ENCODE measurements at places on chromosomes 2 and 18.

- no peak for DNase-seq
Observed at GRCh38 chr18:54742659-54743604, 85.3 kb upstream of the RAB27B start.

DNA sequence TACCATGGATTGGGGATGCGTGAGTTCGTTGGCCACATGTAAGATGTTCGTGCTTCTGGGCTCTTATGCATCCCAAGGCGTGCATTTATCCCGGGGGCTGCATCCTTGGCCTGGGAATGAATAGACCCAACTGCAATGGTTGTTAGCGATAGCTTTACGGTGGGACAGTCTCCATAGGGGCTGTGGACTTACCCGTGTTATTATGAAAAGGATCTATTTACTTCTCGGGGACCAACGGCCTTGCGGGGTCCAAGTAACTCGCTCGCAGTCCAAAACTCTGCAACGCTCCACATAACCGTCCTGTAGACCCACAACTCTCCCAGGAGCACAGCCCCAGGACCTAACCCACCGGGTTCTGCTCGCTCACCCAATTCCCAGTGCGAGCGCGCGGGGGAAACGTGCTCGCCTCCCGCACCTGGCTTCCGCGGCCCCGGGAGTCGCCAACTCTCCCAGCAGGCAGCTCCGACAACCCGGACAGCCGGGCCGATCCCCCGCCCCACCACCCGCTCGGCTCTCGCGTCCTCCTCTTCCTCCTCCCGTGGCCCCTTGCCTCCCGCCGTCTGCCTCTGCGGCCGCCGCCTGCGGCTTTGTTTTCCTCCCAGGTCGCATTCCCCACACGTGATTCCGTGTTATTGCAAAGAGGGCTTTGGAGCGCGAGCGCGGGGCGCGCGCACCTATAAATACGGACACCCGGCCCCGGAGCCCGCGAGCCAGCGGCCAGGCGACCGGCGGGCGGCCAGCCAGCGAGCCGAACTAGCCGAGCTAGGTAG is at the start of gene CABLES1:
Gene CABLES1 (plus strand): TSS at position 706 of the 770 bp plus-strand sequence. CDS start 278 bp downstream, outside the sequence.
- DNase-seq, result no peak

- DNase-seq, result no peak
Observed at GRCh38 chr2:127651381-127651809, 5.4 kb downstream of the GPR17 start.

DNA sequence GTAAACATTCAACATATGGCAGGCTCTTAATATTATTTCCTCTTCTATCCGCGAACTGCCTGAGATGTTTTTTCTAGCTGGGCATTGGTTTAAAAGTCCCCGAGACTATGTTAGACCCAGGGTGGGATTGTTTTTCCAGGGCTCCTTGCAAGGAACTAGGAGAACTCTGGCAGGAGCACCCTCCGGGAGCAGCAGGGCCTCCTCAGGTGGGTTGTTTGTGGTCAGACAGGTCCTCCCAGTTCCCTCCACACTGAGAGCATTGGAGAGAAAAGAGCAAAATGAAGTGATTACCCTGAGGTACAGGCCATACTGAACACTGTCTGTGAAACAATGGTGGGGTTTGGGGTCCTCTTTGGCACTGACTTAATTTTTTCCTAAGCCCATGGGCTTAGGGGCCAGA is 115.9 kb upstream of the LGALSL start:
- DNase-seq, result no peak

DNA sequence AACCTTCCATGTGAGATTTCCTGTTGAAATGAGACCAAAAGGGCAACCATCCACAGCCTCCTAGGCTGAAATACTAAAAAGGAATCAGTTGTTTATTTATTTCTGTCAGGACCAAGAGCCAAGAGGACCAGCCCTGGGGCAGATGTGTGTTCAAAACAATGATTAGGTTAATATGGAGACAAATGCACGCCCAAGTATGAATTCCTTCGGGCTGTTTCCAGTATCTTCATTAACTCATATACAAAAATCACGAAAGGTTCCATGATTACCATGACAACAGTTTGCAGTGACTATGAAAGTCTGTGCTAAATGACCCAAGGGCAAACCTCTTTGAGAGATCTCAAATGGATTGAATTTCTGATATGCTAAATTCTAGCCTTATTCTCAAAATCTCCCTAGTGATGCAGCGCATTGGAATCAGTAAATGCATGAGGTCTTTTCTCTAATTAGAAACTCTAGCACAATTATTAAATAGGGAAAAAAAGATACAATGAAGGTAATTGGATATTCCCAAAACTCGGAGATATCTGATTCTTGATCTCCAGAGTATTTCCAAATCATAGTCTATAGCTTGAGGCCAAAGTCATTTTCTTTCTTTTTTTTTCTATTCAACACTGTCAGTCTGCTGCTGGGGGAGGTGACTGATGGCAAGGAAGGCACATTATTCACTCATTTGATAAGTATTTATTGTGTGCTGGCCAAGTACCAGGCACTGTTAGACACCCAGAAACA is 35.6 kb downstream of the VIT start:
- DNase-seq, result no peak

- no peak for DNase-seq
Observed at GRCh38 chr18:79786304-79786703, 11.4 kb upstream of the KCNG2 start.

DNA sequence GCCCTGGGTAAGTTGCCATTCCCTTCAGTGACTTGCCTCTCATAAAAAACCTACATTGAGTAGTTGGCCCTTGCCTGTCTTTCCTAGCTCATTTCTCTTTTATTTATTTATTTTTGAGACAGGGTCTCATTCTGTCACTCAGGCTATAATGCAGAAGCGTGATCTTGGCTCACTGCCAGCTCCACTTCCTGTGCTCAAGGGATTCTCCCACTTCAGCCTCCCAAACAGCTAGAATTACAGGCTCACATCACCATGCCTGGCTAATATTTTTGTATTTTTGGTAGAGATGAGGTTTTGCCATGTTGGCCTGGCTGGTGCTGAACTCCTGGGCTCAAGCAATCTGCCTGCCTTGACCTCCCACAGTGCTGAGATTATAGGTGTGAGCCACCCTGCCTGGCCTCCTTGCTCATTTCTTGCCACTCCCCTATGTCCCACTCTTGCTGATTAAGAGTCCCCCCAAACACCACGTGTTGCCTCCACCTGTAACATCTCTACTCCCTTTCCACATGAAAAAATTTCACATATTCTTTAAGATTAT is 12.6 kb downstream of the EVA1A start:
- DNase-seq, result no peak

GRCh38 chr2:176526995-176527901 is 258.0 kb downstream of the MTX2 start:
- no peak for DNase-seq

- no peak for DNase-seq
Observed at GRCh38 chr18:2956056-2956455, 56.9 kb downstream of the LPIN2 start.

GRCh38 chr2:79387431-79387830 is 125.4 kb upstream of the CTNNA2 start:
- DNase-seq, result no peak

- DNase-seq, result no peak
Observed at GRCh38 chr2:234930397-234930796, 21.4 kb upstream of the SH3BP4 start.

DNA sequence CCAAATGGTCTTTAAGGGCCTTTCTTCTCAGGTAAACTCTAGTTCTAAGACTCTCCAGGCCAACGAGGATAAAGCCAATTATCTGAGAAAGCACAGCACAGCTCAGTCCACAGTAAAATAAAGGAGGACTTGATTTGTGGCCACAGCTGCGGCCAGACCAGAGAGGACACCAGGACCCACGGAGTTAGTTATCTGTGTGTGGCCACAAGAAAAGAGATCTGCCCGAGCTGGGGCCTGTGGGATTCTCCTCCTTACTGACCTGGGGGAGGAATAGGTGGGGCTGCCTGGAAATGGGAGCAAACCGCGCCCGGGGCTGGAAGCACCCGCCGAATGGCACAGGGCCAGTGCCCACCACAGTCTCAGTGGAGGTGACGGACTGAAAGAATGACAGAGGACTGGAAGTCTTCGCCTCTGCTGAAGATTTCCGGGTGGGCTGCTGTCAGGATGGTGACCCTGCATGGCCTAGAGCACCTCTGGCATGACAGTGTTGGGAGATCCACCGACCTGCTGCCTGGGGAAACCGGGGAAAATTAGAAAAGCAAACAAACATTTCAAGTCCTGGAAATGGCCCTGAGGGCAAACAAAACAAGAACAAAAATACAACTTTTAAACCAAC is 13.3 kb downstream of the PROC start:
- DNase-seq, result no peak

DNA sequence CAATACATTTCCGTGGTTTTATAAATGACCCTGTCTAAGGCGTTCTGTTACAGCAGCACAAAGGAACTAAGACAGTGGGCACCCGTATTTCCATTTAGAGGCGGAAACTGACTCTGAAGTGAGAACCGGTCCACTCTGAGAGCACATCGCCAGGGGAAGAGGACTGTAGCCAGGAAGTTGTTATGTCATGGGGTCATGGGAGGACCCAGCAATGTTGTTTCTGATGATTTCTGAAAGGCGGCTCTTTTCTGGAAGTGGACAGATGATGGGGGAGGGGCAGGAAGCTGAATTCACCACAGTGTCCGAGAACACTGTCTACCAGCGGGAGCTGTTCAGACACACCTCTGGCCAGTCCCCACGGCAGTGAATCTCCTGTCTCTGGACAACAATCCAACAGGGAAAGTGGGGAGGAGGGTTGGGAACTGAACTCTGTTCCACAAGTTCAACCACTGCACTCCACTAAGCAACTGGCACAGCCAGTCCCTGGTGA is 2.1 kb upstream of the LRRFIP1 start:
- DNase-seq, result no peak

DNA sequence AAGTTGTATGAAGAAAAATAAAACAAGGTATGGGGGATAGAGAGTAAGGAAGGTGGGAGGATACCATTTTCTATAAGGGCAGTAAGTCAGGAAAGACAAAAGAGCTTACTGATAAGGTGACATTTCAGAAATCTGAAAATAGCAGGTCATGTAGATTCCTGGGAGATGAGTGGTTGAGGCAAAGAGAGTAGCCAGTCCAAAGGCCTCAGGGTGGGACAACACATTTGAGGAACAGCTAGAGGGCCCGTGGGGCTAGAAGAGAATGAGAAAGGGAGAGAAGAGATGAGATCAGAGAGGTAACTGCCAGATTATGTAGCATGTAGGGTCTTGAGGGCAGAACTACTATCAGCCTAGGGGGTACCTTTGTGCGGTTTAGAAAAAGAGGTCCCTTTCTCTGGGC is 2.9 kb downstream of the CLHC1 start:
- DNase-seq, result no peak

DNA sequence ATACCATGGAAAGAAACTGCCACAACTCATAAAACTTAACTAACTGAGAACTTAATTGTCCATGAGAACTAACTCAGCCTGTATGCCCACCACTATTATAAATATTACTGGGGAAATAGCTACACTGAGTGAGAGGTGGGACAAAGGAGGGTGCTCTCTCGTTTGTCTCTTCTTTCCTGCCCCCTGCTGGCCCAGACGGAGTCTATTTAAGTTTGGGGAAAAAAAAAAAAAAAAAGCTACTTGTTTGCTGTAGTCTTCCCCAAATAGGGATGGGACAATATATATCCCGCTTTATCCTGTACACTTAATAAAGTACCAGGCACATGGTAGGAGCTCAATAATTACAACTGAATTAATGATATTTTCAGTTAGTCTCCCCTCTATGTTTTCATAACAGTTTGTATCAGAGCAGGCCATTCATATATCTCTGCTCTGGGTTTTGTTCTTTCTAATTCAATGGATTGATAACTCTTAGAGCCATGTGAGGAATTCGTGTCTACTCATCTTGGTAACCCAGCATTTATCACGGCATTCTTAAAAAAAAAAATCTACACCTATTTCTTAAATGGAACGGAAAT is 647.6 kb upstream of the PKDCC start:
- no peak for DNase-seq

GRCh38 chr2:143946436-143947391 is 573.2 kb downstream of the ZEB2 start:
- no peak for DNase-seq

GRCh38 chr2:72181616-72182015 is 34.0 kb upstream of the CYP26B1 start:
- DNase-seq, result no peak

GRCh38 chr2:222058819-222059445 is 239.9 kb downstream of the PAX3 start:
- no peak for DNase-seq

GRCh38 chr2:26144031-26144430 is 28.9 kb upstream of the GAREM2 start:
- DNase-seq, result no peak

- DNase-seq, result no peak
Observed at GRCh38 chr2:75500633-75501032, 60.1 kb downstream of the EVA1A start.

DNA sequence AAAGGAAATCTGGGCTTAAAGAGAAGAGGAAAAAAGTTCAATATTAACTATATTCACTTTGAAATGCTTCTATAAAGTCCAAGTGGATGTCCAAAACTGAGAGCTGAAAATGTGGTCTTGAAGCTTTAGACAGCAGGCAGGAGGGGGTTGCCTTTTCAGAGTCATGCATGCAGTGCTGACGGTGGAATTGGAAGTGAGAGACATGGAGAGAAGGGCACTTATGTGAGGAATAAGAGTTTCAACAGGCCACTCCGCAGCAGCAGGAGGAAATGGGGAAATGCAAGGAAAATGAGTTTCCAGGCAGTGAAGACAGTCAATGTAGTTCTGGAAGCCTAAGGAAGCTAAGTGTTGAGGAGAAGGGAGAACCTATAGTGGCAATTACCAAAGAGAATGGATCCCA is 33.0 kb upstream of the LRRC30 start:
- DNase-seq, result no peak

DNA sequence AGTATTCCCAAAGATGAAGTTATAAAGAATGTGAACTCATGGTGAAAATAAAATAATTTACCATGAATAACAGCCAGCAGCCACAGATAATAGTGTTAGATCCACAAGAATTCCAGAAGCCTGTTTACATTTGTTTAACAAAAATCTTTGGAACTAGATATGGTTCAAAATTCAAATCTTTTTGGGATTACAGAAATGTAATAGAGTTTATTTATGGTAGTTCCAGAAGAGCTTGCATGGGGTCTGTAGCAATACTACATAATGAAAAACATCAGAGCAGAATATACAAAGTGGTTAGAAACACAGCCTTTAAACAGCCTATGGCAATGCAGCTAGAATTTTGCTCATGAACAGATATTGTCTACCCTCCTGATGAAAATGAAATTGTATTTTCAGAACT is 179.1 kb downstream of the RDH14 start:
- DNase-seq, result no peak

GRCh38 chr2:74260495-74260894 is 62.1 kb downstream of the MTHFD2 start:
- no peak for DNase-seq

GRCh38 chr18:2986150-2986865 is 26.6 kb downstream of the LPIN2 start:
- no peak for DNase-seq

- DNase-seq, result no peak
Observed at GRCh38 chr2:13006426-13006825, 289.7 kb downstream of the TRIB2 start.

- no peak for DNase-seq
Observed at GRCh38 chr18:64037812-64038414, 68.0 kb downstream of the SERPINB8 start.

- DNase-seq, result no peak
Observed at GRCh38 chr2:9800975-9801726, 42.1 kb upstream of the TAF1B start.

- DNase-seq, result no peak
Observed at GRCh38 chr2:195559431-195559914, 97.6 kb upstream of the SLC39A10 start.

- DNase-seq, result no peak
Observed at GRCh38 chr2:227703961-227704360, 13.9 kb downstream of the SLC19A3 start.
